ENCODE measurements at places on chromosomes 12 and 14.
A peak's percentile ranks its signal among the peaks of the same experiment; 100 is the strongest.

DNA sequence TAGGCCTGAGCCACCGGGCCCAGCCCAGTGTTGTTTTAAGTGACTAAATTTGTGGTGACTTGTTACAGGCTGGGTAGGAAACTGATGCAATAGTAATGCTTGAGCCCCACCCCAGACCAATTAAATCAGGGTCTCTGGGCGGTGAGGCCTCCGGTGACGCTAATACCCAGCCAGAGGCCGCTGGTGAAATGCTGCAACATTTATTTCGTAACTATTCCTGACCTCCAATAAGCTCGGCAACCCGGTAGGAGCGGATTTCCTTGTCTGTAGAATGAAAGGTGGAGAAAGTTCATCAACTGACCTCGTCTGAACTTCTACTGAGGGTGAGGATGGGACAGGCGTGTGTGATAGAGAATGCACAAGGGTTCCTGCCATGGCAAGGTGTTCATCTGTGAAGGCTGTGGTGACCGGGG is 42.3 kb downstream of the FZD10 start:
- no peaks in the 10 kb centered on the region for H3K27me3 ChIP-seq
- no peak overlapping the region for H3K27ac ChIP-seq
- H3K4me3 ChIP-seq, result no peak overlapping the region
- H3K36me3 ChIP-seq, result no peaks in the 10 kb centered on the region
- H3K4me1 ChIP-seq, result no peaks in the 10 kb centered on the region

GRCh38 chr12:100668945-100669536 is 95.6 kb downstream of the GAS2L3 start:
- DNase-seq, result no peak
- no peaks in the 10 kb centered on the region for H3K4me1 ChIP-seq
- H3K27ac ChIP-seq, result no peak overlapping the region
- no peaks in the 10 kb centered on the region for H3K36me3 ChIP-seq
- no peak overlapping the region for H3K4me3 ChIP-seq

- no peak for DNase-seq
- H3K4me3 ChIP-seq, result no peak overlapping the region
- peak overlapping the region; percentile 81 for H3K27ac ChIP-seq
- H3K27me3 ChIP-seq, result no peaks in the 10 kb centered on the region
- no peaks in the 10 kb centered on the region for H3K36me3 ChIP-seq
Measured at GRCh38 chr12:110028323-110028722, 20.0 kb downstream of the C12orf76 start.

DNA sequence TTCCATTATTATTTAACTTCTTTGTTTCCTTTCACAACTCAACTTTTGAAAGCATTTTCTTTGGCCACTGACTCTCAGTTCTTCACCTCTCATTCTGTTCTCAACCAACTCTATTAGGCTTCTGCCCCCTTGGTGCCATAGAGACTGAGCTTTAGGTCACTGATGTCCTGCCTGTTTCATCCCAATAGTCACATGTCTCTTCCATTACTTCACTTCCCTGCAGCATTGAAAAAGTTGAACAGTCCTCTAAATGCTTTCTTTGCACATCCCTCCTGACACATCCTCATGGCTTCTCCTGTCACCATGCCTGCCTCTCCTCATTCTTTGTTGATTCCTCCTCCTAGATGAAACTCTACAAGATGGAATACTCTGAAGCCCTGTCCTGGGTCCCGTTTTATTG is 2.7 kb downstream of the CLEC12A start:
- H3K4me1 ChIP-seq, result no peaks in the 10 kb centered on the region
- DNase-seq, result no peak
- peaks cover 5% of the 10 kb centered on the region for H3K36me3 ChIP-seq
- no peak overlapping the region for H3K4me3 ChIP-seq
- H3K27ac ChIP-seq, result no peak overlapping the region
- peaks cover 38% of the 10 kb centered on the region for H3K27me3 ChIP-seq

- peaks cover 49% of the 10 kb centered on the region for H3K27me3 ChIP-seq
- H3K36me3 ChIP-seq, result no peaks in the 10 kb centered on the region
- peaks cover 13% of the 10 kb centered on the region for H3K4me1 ChIP-seq
- H3K4me3 ChIP-seq, result no peak overlapping the region
- no peak overlapping the region for H3K27ac ChIP-seq
Measured at GRCh38 chr14:100708425-100709288, 18.0 kb upstream of the DLK1 start.

DNA sequence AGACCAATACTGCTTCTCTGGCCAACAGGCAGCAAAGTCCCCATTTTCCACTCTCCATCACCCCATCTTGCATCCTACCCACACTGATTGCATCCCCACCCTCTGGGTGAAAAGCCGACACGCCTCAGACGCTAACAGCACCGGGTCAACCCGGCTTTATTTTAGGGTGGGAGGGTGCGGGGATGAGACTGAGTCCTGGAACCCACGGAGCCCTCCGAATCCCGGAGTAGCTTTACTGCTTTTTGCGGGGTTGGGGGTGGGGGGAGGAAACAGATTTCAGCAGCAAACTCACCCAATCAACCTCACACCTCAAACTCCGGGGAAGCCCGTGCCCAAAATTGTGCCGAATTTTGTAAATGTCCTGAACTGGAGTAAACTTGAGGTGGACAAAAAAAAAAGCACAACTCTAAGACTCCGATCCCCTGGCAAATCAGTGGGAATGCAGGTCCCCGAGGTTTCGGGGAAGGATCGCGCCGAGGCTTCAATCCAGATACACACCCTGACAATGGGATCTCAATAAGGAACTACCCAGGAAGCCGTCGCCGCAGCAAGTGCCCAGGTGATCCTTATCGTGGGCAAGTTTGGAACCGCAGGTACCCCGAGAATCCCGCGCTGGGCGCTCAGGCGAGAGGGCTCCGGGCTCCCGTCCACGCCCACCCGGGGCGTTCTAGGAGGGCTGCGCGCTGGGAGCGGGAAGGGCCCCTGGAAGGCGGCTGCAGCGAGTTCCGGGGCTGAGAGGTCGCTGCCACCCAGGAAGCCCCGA is 1.1 kb downstream of the GCH1 start:
- peaks cover 8% of the 10 kb centered on the region for H3K4me1 ChIP-seq
- no peaks in the 10 kb centered on the region for H3K36me3 ChIP-seq
- peak overlapping the region; percentile 93 for H3K4me3 ChIP-seq
- no peaks in the 10 kb centered on the region for H3K27me3 ChIP-seq

DNA sequence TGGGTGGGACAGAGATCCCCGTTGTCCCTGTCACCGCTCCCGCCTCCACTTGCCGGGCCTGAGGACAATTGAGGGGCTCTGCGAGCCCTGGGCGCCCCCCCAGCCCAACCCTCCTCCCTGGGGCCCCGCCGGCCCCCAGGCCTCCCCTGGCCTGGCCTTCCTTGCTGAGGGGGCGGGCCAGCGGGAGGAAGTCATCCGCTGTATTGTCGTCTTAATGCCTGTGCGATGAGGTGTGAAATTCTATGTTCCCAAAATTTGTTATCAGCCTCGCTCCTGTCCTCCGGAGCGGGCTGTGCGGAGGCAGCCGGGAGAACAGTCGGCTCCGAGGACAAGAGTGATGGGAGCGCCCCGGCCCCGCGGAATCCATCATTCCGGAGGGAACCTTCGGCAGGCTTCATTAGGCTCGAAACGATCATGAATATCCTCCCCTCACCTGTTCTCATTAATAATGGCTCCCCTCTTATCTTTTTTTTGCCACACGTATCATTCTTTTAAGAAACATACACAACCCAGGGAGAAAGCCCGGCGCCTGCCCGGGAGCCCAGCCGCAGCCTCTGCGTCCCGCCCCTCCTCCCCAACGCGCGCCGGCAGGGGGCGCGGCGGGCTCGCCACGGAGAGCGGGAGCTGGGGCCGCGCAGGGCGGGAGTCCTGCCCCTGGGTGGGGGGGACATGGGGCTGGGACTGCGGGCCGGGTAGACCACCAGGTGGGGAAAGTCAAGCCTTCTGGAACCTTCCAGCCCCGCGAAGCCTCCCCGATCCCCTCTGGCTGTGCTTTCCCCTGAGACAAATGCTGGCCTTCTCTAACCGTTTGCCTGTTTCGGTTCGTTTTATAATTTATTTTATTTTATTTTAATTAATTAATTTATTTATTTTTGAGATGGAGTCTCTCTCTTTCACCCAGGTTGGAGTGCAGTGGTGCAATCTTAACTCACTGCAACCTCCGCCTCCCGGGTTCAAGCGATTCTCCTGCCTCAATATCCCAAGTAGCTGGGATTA is 17.1 kb upstream of the DLK1 start:
- no peak overlapping the region for H3K27ac ChIP-seq
- peaks cover 17% of the 10 kb centered on the region for H3K4me1 ChIP-seq
- no peak for DNase-seq
- peaks cover 50% of the 10 kb centered on the region for H3K27me3 ChIP-seq
- no peak overlapping the region for H3K4me3 ChIP-seq

DNA sequence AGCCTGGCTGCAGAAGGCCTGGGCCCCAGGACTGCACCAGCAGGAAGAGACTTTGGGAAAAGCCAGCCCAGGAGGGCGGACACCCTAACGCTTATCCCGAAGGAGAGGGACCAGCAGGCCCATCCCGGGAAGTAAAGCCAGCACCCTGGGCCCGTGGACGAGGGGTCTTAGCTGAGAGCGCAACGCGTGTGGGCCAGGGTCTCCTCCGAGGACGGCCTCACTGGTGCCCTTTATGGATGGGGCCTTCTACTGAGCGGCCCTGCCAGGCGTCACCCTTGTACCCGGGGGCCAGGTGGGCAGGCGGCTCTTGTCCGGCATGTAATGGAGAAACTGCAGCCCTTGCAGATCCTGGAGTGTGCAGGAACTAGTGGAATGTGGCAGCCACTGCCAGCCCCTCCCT is 14.1 kb downstream of the TEDC1 start:
- no peaks in the 10 kb centered on the region for H3K4me1 ChIP-seq
- no peak overlapping the region for H3K27ac ChIP-seq
- no peak for DNase-seq
- no peaks in the 10 kb centered on the region for H3K36me3 ChIP-seq

GRCh38 chr14:22996768-22997654 is 12.9 kb downstream of the C14orf93 start:
- H3K4me1 ChIP-seq, result peaks cover 3% of the 10 kb centered on the region
- no peaks in the 10 kb centered on the region for H3K27me3 ChIP-seq
- H3K36me3 ChIP-seq, result no peaks in the 10 kb centered on the region
- H3K4me3 ChIP-seq, result no peak overlapping the region

GRCh38 chr12:94798113-94798512 is 147.8 kb upstream of the TMCC3 start:
- no peak for DNase-seq
- H3K27ac ChIP-seq, result no peak overlapping the region
- no peak overlapping the region for H3K4me3 ChIP-seq
- H3K36me3 ChIP-seq, result peaks cover 19% of the 10 kb centered on the region
- H3K4me1 ChIP-seq, result peaks cover 54% of the 10 kb centered on the region
- no peaks in the 10 kb centered on the region for H3K27me3 ChIP-seq

DNA sequence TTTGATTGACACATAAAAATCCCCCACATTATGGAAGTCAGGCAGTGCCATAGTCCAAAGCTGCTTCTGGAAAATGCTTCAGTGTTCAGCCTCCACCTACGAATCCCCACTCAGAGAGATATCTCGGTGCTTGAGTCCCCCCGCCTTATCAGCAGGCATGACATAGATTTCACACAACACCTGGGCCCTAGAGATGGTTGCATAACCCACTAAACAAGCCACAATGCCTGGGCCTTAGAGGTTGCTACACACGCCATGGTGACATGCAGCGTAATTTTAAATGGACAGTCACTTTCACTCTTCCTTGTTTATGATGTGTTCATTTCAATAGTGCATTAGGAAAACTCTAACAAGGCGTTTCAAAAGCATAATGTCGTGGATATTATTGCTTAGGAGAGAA is 38.0 kb downstream of the CCDC60 start:
- H3K27me3 ChIP-seq, result peaks cover 11% of the 10 kb centered on the region
- no peak overlapping the region for H3K27ac ChIP-seq
- no peaks in the 10 kb centered on the region for H3K36me3 ChIP-seq
- peaks cover 3% of the 10 kb centered on the region for H3K4me1 ChIP-seq

All from naive B cell (primary cell).